AG09319 (cell line): ENCODE measurements at places on chromosomes 12 and 14.

- DNase-seq = no peak
Measured at GRCh38 chr12:98581101-98581500, 12.4 kb upstream of the SLC25A3 start.

DNA sequence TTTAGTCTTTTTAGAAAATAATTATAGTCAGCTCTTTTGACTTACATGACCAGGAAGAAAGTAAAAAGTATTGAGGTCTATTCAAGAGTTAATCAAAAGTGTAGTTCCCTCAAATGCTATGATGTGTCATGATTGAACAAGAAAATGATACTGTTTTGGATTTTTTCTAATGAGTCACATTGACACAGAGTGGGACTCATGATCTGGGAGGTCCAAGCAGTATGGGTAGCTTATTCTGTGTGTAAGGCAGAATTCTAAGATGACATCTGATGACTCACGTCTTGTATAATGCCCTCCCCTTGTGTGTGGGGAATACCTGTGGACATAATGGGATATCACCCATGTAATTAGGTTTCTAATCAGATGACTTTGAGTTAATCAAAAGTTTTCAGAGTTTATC is 178.1 kb upstream of the DDHD1 start:
- DNase-seq = no peak

GRCh38 chr14:96844857-96845570 is 47.8 kb downstream of the VRK1 start:
- no peak for DNase-seq

- DNase-seq = no peak
Measured at GRCh38 chr14:52263190-52263589, 4.3 kb upstream of the PTGDR start.
